ENCODE measurements at places on chromosomes 13 and 19.
A peak's percentile ranks its signal among the peaks of the same experiment; 100 is the strongest.

GRCh38 chr19:33621811-33622504 lies at the start of gene CHST8:
Gene CHST8 (plus strand): TSS chr19:33621953. CDS start chr19:33689262, 67,309 bp downstream.
- DNase-seq, result peak; percentile 21

DNA sequence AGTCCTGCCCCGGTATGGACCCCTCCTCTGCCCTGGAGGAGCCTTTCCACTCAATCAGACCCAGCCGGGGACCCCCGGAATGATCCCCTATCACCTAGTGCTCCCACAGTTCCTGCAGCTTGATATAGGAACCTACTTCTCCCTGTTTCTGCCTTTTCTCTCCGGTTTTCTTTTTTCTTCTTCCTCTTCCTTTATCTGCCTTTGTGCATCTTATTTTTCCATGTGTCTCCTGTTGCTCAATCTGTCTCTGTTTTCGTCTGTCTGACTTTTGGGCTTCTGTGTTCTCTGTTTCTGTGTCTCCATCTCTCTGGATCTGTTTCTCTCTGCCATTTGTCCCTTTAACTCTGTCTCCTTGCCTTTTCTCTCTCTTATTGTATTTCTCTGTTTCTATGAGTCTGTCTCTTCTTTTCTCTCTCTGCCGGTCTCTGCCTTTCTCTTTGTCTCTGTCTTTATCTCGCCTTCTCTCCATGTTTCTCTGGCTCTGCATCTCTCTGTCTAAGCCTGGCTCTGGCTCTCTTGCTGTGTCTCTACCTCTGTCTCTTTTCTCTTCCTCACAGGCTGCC lies 10.0 kb downstream of the MEGF8 start:
- no peak for DNase-seq

DNA sequence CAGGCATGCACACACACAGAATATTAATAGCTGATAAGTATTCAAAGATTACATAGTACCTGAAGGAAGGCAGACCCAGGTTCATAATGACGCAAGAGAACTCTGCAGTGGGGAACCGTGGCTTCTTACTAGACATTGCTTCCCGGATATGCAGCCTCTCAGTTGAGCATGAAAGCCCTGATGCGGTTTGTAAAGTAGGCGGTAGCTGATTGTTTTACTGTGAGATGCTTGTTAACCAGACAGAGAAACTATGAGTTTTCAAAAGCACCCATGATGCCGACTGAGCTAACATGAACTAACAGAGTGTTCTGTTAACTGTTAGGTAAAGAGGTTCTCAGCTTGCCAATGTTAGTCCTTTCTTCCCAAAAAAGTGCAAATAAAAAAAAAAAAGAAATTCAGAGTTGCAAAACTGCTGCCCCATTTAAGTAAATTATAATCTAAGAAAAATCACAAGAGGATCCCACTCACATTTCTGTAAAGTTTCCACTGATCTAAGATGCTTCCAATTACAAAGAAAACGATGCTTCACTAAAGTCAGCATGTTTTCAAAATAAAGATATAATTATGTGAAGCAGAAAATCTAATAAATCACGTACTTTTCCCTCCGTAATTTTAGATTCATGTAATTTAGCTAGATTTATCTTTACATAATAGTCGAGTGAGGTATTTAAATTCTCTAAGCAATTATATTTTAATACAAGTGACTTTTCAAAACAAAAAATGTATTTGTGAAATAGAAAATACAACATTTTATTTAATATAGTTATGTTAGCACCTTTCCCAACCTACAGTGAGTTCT lies 2.2 kb downstream of the FLT1 start:
- DNase-seq, result no peak

GRCh38 chr19:40056505-40056904 lies 474 bp upstream of the ZNF780B start:
- no peak for DNase-seq

DNA sequence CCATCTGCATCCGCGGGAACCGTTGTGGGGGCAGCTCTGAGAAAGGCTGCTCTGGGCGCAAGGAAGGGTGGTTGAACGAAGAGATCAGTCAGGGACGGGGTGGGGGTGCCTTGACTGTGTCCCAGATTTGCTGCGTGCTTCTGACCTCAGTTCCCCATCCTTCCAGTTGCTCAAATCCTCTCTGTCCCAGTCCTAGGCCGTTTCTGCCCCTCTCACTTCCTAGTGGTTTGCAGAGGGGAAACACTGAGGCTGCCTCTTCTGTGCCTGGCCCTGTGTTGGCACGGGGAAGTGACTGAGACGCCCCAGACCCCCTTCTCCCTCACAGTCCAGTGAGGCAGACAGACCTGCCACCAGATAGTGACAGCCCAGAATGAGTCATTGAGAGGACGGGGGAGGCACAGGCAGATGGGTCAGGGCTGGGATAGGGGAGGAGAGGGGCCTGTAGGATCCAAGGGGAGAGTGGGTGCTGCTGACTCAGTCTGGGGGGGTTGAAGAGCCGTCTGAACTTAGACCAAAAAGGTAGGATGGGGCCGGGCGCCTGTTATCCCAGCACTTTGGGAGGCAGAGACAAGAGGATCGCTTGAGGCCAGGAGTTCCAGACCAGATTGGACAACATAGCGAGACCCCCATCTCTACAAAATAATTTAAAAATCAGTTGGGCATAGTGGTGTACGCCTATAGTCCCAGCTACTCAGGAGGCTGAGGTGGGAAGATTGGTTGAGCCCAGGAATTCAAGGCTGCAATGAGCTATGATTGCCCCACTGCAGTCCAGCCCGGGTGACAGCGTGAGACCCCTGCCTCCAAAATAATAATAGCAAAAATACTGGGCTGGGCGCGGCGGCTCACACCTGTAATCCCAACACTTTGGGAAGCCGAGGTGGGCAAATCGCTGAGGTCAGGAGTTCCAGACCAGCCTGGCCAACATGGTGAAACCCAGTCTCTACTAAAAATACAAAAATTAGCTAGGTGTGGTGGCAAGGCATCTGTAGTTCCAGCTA lies 26.5 kb downstream of the NUMBL start:
- peak; percentile 42 for DNase-seq

GRCh38 chr13:43085545-43085944 lies 62.2 kb downstream of the DNAJC15 start:
- peak; percentile 12 for DNase-seq

- no peak for DNase-seq
These were observed 57.0 kb downstream of the NUFIP1 start for GRCh38 chr13:44932171-44932849.

- DNase-seq, result no peak
These were observed 328.9 kb downstream of the DIAPH3 start for GRCh38 chr13:59834801-59835200.

DNA sequence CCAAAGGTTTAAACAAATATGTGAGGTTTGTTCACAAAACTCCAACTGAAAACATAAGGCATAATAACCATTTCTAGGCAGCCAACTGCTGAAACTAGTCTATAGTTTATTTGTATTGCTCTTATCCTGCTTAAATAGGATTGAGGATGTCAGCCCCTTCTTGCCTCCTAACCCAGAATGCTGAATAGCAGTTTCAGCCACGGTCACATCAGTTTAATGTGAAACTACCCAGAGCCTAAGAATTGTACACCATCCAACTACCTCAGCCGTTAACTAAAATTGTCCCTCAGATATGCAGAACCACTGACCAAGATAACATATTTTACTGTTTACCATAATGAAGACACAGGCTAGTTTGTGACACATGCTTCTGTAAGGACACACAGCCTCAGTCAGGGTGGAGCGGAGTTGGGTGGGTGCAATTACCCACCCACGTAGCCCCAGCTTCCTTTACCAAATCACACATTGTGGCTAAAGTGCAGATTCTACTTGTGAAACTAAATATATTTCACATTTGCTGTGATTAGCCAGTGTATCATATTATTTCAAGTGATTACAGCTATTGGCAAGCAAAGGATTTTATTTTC lies 259.9 kb downstream of the EFNB2 start:
- DNase-seq, result no peak

- DNase-seq, result no peak
These were observed 16.2 kb downstream of the EVI5L start for GRCh38 chr19:7846155-7846646.

DNA sequence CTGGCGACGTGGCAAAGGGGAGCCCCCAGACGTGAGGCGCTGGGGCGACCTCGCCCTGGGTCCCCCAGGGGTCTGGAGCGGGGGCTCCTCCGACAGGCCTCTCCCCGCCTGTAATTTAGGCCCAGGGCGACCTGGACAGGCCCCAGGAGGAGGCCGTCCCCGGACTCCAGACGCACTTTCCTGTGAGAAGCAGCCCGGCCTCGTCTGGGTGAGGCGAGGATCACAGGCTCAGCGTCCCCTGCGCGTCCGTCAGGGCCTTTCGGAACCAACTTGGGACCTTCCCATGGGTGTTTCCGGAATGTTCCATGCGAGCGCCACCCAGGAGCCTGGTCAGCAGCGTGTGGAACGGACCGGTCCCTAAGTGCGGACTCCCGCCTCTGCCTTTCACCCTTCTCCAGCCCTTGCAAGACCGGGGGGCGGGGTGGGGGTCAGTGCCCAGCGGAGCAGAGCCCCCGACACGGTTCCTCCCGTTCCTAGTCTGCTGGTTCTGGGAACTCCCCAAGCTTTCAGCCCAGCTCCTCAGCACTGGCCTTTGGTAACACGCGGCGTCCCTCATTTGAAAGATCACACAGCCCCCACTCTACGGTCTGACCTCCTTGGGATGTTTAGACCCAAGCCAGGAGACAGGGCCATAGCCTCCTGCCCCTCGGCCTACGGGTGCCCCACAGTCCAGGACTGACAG lies 1.1 kb upstream of the GRTP1 start:
- DNase-seq, result no peak

DNA sequence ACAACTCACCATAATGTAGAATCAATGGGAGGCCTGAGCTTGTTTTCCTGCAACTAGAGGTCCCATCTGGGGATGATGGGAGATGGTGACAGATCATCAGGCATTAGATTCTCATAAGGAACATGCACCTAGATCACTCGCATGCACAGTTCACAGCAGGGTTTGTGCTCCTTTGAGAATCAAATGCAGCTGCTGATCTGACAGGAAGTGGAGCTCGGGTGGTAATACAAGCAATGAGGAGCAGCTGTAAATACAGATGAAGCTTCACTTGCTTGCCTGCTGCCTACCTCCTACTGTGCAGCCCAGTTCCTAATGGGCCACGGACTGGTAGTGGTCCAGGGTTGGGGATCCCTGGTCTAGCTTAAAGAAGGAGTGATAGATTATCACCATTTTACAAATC lies 33.0 kb downstream of the KPNA3 start:
- no peak for DNase-seq

GRCh38 chr19:42422901-42423461 lies 4.2 kb downstream of the LIPE start:
- DNase-seq, result peak; percentile 42

- DNase-seq, result no peak
These were observed 502.4 kb downstream of the MYO16 start for GRCh38 chr13:109131698-109132257.

DNA sequence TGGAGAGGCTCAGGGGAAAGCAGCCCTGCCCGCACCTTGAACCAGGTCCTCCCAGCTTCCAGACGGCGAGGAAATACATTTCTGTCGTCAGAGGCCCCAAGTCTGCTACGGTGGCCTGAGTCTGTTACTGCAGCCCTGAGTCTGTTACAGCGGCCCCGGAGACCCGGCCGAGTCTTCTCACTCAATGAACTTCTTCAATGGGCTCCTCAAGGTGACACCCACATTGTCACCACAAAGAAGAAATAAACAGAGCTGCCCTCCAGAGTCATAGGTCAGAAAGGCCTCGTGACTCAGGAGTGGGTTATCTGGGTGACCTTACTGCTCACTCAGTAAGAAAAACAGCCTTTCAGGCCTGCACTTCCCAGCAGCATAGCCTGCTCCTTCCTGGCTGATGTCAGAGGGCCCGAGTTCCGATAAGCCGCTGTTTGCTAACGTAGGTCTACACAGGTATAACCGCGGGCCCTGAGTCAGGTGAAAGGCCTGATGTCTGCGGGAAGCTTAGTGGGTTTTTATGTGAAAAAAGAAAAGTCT lies 66.9 kb upstream of the TM9SF2 start:
- no peak for DNase-seq

DNA sequence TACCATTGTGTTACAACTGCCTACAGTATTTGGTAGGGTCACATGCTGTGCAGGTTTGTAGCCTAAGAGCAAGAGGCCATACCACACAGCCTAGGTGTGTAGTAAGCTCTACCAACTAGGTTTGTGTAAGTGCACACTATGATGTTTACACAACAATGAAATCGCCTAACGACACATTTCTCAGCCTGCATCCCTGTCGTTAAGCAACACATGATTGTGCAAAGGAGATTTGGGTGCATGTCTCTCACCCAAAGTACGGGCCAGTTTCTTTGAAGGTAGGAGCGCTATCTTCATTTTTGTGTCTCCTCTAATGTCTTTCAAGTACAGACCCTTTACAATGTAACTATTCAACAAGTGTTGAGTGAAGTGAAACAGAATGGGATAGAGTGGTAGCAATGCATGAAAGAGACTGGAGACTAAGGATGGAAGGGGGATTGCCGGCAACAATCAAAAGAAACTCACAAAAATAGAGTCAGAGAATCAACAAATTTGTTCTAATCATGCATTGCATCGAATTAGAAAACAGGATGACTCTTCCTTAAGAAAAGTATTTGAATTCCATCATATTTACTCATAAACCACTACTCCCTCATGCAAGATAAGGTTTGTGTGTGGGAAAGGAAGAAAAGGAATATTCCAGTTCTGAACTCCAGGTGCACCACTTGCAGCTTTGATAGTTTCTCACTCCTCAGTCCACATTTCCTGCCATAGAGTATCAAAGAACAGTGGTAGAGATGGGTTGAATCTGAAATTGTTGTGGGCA lies 60.2 kb upstream of the TNFRSF19 start:
- no peak for DNase-seq

GRCh38 chr19:14560776-14561108 lies 11.1 kb downstream of the NDUFB7 start:
- no peak for DNase-seq

DNA sequence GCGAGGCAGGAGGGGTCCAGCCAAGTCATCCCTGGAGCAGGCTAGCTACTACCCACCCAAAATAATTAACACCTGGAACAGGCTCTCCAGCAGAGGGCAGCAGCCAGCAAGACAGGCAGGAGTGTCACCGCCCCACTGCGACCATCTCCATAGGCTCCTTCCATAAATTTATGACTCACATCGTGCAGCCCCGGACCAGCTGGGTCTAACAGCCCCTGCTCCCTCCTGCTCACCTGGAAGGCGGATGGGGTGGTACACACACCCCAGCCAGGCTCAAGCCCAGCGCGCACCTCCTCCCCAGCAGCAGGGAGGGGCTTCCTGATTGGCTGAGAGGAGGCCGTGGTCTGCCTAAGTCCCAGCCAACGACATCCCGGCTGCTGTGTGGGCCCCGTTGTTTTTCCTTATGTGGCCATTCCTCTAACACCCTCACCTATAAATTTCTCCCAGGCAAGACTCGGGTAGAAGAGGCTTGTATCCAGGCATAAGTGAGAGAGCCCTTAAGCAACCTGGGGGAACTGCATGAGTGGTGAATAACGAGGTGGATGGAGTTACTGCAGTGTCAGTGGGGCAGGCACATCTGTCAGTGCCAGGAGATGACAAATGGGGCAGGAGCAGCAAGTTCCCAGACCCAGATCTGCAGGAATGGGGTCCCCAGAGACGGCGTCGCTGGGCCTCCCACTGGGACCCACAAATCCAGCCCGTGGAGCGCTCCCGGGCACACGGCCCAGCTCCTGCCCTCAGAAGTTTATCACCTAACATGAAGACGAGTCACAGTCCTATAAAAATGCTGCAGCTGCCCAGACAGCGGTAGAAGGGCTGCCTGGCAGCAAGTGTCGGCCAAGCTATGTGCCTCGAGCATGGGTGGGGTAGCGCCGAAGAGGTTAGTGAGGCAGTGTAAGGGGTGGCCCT lies 43.1 kb downstream of the CEBPG start:
- DNase-seq, result peak; percentile 90
